ENCODE measurements at places on chromosomes 7 and 10.

GRCh38 chr7:82578430-82578829 is 134.9 kb upstream of the CACNA2D1 start:
- no peak for DNase-seq

GRCh38 chr7:47379629-47380324 is 202.1 kb downstream of the TNS3 start:
- no peak for DNase-seq

GRCh38 chr10:80196270-80196949 is 8.9 kb downstream of the ANXA11 start:
- no peak for DNase-seq

- DNase-seq, result no peak
Observed at GRCh38 chr10:113740850-113741249, 10.6 kb upstream of the PLEKHS1 start.

GRCh38 chr7:123666492-123666891 is 10.8 kb downstream of the LMOD2 start:
- no peak for DNase-seq

GRCh38 chr10:46291817-46292572 is 5.2 kb downstream of the ANTXRL start:
- no peak for DNase-seq

- no peak for DNase-seq
Observed at GRCh38 chr7:71665716-71666115, 533.8 kb downstream of the GALNT17 start.

DNA sequence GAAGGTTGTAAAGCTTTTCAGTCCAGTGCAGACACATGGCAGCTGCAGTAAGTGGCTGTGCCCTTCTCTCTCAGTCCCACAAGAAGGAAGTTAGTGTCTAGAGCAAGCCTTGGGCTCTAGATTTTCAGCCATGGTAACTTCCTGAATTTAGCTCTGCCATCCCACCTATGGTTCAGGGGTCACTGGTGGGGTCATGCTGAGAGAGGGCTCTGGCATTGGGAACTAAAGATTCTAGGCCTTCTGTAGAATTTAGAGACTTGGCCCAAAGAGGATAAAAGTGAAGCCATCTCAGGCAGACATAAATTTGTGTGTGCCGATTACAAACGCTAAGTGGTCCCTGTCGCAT is 113.5 kb downstream of the COL13A1 start:
- no peak for DNase-seq

- no peak for DNase-seq
Observed at GRCh38 chr7:87345962-87346371, 503 bp downstream of the CROT start.

DNA sequence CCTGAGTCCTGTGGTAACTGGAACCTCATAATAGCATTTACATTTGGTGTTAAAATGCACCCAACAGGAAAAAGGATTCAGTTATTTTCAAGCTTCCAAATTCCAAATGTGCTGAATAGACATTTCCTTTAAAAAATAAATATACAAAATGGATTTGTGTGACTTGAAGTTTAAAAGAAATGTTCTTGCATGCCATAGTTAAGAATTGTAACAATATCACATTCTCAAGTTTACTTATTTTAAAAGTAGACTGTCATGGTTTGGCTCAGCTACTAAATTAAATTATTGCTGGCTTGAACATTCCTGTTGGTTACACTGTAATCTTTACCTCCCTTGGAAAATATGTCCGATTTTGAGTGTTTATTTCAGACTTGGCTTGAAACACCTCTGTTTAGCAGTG is 31.5 kb downstream of the BICC1 start:
- no peak for DNase-seq

DNA sequence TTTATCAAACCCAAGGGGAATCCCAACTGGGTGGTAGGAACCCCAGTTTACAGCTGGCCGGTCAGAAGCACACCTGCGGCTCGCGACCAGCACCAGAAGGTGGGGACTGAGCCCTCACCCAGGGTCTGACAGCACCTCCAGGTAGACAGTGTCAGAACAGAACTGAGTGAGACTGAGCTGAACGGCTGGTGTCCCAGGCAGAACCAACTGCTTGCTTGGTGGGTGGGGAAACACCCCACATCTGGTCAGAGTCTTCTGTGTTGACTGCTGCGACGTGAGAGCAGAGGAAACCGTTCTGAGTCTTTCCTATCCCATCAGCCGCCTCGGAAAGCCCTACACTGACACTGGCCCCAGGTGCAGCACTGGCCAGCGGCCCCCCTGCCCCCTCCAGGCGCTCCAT is 160.7 kb downstream of the MAD1L1 start:
- no peak for DNase-seq

DNA sequence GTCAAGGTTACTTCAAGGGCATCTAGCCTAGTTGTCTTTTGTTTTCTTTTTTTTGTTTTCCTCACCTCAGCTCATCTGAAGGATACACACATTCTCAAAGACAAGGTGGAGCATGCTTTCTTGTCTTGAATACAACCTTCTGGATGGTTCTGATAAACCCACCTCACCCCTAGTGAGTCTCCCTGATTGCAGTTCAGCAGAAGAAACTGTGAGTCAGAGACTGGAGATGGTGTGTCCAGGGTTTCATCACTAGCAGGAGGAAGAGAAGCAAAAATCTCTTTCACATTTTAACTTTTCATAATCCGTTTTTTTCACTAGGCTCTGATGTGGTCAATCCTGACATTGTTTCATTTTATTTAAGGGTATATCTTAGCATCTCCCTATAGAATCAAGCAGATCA is 143.0 kb upstream of the NRBF2 start:
- no peak for DNase-seq

DNA sequence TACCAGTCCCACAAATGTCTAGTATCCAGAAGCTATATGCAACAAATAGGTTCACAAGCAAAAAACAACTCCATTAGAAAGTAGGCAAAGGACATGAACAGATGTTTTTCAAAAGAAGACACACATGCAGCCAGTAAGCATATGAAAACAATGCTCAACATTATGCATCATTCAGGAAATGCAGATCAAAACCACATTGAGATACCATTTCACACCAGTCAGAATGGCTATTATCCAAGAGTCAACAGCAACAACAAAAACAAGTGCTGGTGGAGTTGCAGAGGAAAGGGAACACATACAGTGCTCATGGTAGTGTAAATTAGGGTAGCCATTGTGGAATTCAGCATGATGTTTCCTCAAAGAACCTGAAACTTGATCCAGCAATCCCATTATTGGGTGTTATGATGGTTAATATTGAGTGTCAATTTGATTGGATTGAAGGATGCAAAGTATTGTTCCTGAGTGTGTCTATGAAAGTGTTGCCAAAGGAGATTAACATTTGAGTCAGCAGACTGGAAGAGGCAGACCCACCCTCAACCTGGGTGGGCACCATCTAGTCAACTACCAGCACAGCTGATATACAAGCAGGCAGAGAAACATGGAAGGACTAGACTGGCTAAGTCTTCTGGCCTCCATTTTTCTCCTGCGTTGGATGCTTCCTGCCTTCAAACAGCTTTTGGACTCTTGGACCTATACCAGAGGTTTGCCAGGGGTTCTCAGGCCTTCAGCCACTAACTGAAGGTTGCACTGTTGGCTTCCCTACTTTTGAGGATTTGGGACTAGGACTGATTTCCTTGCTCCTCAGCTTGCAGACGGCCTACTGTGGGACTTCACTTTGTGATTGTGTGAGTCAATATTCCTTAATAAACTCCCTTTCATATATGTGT is 218.4 kb upstream of the SEMA3D start:
- DNase-seq, result no peak

DNA sequence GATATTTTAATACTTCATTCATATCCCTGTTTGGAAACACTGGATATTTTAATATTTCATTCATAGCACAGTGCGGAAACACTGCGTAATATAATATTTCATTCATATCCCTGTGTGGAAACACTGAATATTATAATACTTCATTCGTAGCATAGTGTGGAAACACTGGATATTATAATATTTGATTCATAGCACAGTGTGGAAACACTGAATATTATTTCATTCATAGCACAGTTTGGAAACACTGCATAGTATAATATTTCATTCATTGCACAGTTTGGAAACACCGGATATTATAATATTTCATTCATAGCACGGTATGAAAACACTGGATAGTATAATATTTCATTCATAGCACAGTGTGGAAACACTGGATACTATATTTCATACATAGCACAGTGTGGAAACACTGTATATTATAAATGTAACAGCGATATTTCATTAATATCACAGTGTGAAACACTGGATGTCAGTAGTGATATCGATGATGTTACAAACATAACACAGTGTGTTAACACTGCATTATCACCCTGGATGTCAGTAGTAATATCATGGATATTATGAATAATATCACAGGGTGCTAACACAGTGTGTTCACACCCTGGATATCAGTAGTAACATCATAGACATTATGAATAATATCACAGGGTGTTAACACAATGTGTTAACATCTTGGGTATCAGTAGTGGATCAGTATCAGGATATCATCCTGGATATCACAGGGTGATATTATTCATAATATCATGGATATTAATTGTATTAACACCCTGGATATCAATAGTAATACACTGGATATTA is 2.9 kb upstream of the TMEM225B start:
- no peak for DNase-seq

DNA sequence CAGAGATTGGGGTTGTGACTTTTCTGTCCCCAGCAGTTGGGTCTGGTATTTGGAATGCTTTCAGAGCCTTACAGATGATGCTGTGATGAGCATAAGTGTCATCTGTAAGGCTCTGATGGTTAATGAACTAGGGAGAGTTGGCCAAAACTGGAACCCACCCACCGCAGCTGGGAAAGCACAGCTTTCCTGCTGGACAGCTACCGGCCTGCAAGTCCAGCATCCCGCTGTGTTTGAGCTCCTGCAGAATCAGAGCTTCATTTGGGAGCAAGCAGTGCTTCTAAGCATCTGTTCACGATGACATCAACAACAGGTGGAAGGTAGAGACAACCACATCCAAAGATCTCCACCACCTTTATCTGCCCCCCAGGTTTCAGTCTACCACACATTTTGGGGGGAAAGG is 11.7 kb downstream of the UCN3 start:
- DNase-seq, result no peak

DNA sequence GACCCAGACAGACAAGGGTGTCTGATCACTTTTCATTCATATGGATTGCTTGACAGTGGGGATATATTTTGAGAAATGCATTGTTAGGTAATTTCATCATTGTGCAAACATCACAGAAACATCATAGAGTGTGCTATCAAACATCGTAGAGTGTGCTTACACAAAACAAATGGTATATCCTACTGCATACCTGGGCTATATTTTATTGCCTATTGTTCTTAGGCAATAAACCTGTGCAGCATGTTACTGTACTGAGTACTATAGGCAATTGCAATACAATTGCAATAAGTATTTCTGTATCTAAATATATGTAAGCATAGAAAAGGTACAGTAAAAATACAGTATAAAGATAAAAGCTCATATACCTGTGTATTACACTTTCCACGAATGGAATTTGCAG is 319.1 kb downstream of the KIF20B start:
- no peak for DNase-seq

DNA sequence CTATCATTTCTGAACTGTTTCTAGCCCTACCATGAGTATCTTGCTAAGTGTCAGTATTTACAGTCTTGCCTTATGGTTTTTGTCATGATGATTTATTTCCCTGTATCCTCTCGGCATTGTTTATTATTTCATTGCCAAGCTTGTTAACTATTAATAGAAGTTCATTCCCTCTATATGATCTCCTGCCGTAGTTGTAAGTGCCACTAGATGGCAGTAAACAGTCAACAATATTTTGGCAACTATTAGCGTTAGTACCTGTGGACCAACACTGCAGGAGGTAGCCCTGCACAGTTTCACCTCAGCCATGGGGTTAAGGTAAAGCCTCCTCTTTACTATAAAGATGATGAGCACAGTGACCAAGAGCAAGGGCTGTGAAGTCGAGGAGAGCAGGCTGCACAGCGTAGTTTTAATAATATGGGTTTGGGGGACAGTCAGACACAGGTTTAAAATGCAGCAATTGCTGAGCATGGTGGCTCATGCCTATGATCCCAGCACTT is 26.1 kb upstream of the CCNJ start:
- DNase-seq, result peak; percentile 13

GRCh38 chr7:139715194-139715815 is 62.5 kb downstream of the HIPK2 start:
- DNase-seq, result no peak

GRCh38 chr7:34842782-34843181 is 184.8 kb downstream of the NPSR1 start:
- no peak for DNase-seq

- DNase-seq, result no peak
Observed at GRCh38 chr7:17952387-17952786, 12.1 kb upstream of the SNX13 start.

All from non-pigmented ciliary epithelial cell (primary cell).